ENCODE measurements at places on chromosomes 16 and 17. TPM values are rescaled to one million over a fixed set of nuclear protein-coding genes. Genes with fewer than 3 reads are reported as not detected.
A peak's percentile ranks its signal among the peaks of the same experiment; 100 is the strongest.

The KRTAP16-1 gene
- not detected for total RNA-seq

The OR4D1 gene
- total RNA-seq: not detected

The PIK3R5 gene
- total RNA-seq: 0.12 TPM

The CSH2 gene
- total RNA-seq: 1.4 TPM

The FOXO3B gene
- 7.9 TPM for total RNA-seq

The KRT14 gene
- not detected for total RNA-seq

GRCh38 chr17:78557598-78558039 is 19.6 kb downstream of the DNAH17 start:
- DNase-seq: no peak

- no peak for DNase-seq
These were observed 27.6 kb downstream of the DNAH9 start for GRCh38 chr17:11625878-11626277.

DNA sequence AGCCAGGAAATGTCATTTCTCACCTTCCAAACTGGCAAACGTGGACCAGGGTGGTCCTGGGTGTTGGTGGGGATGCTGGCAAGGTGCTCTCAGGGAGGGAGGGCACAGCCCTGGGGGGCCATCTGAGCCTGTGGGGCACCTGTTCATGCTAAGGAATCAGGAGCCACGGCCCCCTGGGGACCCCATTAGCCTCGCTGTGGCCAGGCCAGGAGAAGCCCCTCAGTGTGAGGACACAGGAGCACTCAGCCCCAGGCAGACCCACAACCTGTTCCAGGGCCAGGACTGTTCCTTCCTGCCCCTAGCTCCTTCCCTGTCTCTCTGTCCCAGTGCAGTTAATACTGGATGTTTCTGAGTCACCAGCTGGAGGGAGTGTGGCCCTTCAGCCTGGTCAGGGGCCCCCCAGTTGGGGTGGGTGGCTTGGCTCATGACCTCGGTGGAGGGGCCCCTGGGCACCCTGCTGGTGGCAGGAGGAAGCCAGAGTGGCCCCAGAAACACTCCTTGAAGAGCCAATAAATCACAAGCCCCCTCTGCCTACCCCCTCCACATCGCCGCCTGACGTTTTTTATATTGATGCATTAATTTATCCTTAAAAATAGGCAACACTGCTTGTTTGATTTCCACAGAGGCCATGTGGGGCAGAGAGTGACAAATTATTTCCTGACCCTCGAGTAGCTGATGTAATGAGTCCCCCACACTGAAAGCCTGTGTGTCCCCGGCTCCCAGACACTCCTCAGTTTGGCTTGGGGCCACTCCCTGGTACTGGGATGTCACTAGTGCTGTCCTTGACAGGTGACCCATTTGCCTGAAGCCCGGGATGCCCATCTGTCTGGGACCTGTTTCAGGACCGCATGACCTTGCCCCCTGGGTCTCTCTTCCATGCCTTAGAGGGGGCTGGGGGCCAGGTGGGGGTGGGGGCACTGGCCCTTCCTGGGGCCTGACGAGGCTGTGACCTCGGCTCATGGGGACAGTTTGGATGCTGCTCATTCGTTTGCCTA is 22.3 kb downstream of the ACTG1 start:
- DNase-seq: no peak

DNA sequence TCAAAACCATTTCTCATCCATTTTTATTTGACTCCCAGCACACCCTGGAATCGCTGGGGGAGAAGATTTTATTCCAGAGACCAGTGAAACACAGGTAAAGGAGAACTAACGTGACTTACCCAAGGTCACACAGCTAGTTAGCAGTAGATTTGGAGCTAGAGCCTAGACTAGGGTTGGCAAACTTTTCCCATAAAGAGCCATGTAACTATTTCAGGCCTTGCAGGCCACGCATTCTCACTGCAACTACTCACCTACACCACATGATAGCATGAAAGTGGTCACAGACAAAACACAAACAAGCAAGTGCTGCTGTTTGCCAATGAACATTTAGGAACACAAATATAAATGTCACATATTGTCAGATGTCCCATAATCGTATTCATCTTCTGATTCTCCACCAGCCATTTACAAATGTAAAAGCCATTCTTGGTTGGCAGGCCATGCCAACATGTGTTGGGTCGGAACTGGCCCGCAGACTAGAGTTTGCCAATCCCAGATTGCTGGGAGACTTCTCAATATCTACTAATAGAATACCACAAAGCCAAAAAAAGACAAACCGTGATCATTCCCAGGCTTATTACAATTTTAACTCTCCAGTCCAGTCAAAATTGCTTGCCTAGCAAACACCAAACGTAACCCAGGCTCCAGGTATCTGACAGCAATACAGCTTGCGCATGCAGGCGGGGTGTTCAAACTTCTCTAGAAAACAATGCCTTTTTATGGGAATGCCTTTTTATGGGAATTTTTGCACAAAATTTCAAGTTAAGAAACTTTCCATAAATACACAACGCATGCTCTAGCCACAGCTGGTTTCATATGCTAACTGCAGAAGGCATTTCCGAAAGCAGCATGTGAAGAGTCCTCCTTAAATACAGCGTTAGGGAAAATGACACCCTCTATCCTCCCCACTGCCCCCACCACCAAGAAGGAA is 20.9 kb downstream of the ZFHX3 start:
- peak; percentile 3 for DNase-seq

DNA sequence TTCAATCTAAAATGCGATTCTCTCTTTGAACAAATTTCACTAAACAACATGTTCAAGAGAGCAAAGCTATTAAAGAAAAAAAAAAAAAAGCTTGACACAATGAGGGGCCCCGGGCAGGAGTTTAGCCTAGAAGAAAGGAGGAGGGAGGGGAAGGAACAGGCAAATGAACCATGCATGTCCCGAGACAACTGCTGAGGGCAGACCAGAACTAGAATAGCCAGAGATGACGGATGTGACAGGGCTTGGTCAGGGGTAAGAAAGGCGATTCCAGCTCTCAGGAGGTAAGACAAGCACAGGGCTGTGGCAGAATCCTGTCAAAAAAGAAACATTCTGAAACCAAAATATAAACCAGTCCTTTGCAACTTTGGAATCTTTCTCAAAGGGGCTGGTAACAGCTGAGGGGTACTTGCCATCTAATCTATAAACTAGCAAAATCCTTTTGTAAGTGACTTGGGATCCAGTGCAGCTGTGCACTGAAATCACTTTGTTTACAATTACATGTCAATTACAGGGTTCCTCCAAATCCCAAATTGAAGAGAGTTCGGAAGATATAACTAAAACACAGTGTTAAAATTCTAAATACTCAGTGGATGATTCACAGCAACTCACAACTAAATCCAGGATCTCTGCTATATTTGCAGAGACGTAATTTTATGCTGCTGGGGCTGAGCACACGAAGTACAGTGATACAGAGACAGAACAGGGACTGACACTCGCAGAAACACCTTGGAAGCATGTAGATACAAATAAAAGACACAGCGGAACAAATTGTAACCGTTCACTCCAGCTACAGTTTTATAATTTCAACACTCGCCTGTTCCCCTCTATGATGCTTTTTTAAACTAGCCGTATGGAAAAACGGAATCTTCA is 567.4 kb upstream of the ZFHX3 start:
- peak; percentile 11 for DNase-seq

DNA sequence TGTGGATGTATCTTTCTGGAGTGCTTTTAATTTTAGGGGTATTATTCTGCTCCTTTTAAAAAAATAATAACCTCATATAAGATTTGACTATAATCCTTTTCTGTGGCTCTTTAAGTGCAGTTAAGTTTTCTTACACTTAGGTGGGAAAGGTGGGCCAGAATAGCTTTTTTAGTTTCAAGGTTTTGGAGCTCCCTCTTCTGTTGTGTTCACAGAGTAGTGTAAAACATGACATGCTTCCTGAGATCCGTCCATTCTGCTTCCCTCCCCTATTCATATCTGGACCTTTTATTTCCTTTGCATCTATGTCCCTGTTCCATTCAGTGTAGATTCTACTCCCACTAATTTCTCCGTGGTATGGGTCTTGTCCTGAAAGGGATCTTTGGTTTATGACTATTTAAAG is 12.8 kb downstream of the LRRC36 start:
- peak; percentile 5 for DNase-seq

DNA sequence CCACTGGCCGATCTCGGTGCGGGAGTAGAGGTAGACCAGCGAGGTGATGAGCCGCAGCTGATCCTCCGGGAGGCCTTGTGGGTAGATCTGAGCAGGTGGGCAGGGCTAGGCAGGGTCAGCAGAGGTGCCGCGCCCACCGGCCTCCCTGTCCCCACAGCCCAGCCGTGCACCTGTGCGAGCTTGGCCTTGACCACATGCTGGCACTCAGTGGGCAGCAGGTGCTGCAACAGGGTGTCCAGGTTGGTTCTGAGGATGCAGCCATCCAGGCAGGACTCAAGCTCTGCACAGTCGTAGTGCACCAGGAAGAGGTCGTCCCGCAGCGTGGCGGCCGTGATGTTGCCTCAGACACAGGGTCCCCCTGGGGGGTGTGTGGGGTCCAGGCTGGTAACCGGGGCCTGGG is 12.4 kb downstream of the MSLN start:
- DNase-seq: no peak

DNA sequence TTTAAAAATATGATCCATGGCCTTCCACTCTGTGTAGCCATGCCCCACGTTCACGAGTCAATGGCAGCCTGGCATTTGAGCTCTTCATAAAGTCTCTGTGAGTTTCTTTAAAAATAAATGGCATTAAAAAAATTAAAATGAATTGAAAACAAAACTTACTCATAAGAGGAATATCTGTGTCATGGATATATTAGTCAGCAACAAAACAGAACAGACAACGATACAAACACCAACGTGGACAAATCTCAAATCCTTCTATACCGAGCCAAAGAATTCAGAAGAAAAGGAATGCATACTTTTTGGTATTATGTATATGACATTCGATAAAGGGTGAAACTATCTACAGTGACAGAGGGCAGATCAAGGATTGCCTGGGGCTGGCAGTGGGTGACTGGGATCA is 8.2 kb upstream of the CMIP start:
- DNase-seq: no peak

- no peak for DNase-seq
These were observed 17.7 kb downstream of the TAOK1 start for GRCh38 chr17:29407856-29408255.
